ENCODE measurements at places on chromosomes 2 and 18.

- DNase-seq = no peak
Measured at GRCh38 chr2:221272729-221273128, 299.4 kb downstream of the EPHA4 start.

- no peak for DNase-seq
Measured at GRCh38 chr18:67310826-67311225, 205.7 kb downstream of the DSEL start.

DNA sequence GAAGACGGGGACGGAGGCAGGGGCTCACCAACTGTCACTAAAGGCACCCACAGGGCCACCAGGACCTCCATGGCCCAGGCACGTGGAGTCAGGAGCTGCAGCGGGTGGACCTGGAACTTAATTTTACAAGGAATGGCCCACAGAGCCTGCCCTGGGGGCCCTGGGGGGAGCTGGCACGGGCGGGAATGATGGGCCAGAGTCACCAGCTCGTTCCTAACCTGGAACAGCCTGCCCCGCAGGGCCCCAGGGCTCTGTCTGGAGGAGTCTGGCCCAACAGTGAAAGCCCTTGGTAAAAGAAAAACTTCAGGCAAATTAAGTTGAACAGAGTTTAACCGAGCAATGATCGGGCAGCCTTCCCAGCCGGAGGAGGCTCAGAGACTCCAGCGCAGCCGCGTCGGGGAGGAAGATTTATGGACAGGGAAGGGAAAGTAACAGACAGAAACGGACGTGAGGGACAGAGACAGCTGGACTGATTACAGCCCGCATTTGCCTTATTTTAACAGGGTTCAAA lies 118.4 kb upstream of the TMEM18 start:
- DNase-seq = no peak

DNA sequence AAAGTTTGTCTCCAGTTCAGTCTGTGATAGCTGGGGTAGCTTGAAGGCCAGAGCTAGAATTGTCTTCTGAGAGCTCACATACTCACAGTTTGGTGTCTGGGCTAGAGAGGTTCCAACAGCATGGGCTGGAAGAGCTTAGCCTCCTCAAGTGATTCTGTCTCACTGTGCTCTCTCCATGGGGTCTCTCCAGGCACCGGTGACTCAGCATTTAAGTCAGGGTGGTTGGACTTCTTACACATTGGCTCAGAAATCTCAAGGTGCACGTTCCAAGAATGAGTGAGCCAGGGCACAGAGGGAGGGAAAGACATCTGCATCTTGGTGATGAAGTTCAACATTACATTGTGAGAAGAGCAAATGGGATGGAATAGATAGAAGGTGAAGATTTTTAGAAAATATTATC lies 207.3 kb upstream of the DDX18 start:
- no peak for DNase-seq

DNA sequence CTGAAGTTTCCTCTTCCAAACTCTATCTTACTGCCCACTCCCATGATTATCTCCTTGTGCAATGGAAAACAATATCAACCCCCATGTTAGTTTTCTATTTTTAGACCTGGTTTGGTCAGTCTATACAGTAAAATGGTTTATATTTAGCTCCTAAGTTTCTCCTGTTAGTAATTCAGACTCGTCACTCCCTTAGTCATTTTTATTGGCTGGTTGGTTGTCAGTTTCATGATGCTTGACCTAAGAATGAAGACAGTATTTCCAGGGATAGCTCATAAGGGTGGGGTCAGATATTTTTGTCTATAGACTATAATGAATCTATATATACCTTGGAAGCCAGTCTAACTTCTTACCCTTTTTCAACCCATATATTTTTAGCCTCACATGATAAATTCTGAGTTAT lies 61.4 kb upstream of the NEUROD1 start:
- no peak for DNase-seq

DNA sequence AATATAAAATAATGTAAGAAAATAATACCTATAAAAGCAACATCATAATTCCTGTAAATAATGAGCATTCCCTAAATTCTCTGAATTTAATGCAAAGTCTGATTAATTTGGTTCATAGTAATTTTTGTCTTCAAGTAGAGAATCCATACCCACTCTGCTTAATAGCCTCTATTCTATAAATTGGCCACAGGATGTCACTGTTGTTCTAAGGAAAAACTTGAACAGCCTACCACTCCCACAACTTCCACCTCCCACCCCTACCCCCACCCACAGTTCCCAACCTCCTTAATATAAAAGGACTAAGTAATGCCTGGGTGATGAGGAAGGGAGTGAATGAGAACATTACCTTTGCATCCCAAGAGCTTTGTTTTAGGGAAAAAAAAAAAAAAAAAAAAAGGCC lies 27.2 kb upstream of the BBS5 start:
- DNase-seq = peak; percentile 20

DNA sequence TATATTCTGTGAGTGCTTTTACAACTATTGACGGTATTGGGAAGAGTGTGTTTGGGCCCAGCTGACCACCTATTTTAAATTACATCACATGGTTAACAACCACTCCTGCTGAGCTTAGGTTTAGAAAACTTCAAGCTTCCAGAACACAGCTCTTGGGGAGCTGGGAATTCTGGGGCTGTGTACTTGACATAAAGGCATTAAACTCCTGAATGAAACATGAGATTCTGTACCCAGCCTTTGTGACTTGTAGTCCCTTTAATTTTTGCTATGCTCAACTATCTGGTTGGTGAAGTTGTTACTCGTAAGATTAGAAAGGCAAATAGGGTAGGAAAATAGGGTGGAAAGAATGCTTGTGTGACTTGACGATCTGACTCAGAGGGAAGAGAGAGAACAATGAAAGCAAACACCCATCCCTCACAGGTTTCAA lies 66.9 kb downstream of the LTBP1 start:
- DNase-seq = no peak

GRCh38 chr2:25308599-25308998 lies 33.1 kb downstream of the DNMT3A start:
- peak; percentile 60 for DNase-seq

- DNase-seq = no peak
Measured at GRCh38 chr2:63052411-63053080, 1.9 kb downstream of the OTX1 start.

DNA sequence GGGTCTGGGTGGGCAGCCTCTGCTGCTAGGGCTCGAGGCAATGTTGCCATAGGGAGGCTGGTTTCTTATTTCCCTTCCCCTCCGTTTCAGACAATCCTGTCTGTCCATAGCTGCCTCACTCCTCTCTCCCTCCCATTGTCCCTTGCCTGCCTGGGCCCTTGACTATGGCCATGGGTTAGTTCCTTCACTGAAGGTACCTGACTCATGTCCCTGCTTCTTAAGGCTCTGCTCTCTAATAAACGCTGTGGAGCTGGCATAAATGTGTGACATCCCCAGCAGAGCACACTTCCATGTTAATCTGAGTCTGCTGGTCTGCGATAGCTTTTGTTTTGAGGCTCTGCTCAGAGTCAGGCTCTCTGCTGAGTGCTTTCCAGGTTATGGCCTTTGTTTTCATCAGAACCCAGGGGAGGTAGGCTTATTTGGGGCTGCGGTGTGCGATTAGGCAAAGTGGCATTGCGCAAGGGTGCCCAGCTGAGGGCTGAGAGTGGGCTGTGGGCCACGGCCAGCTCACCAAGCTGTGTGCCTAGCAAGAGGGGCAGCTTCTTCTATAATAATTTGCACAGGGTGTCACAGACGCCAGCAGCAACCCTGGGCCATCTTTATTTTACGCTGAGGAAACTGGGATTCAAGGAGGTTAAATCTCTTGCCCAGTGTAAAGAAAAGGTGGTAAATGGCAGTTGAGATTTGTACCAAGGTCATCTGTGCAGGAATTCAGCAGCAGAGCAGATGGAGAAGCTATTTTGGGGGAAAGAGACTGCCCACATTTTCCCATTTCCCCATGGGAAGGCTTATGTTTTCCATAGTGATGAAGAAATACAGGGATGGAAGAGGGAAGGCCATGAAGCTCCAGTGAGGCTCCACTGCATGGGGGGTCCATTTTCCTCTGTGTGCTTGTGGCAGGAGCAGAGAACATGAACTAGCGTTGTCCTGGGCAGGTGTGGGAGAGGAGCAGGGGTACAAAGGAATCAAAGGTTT lies 25.6 kb downstream of the MRPL33 start:
- no peak for DNase-seq

- no peak for DNase-seq
Measured at GRCh38 chr2:241066171-241066892, 35.8 kb downstream of the MTERF4 start.

DNA sequence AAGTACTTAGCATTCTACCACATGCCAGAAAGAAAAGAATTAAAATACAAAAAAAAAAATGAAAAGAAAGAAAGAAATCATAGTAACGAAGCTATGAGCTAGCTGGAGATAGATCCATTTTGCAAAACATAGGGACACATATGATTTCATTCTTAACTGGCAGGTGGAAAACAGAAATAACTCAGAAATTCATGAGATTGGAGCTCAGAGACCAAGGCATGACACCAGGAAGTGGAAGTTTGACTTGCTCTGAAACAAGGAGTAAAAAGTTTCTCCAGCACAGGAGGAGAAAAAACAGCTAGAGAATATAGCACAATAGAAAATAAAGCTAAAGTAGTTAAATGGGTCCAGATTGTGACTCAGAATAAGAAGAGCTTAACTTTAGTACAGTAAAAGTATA lies 278.1 kb downstream of the ZEB2 start:
- no peak for DNase-seq

- no peak for DNase-seq
Measured at GRCh38 chr2:240149943-240150784, 9.7 kb upstream of the OTOS start.

GRCh38 chr2:32271063-32271462 lies 6.4 kb upstream of the NLRC4 start:
- no peak for DNase-seq

GRCh38 chr18:36412778-36413177 lies 115.3 kb downstream of the FHOD3 start:
- DNase-seq = no peak

GRCh38 chr2:64601785-64602391 lies 51.8 kb downstream of the SERTAD2 start:
- DNase-seq = no peak

DNA sequence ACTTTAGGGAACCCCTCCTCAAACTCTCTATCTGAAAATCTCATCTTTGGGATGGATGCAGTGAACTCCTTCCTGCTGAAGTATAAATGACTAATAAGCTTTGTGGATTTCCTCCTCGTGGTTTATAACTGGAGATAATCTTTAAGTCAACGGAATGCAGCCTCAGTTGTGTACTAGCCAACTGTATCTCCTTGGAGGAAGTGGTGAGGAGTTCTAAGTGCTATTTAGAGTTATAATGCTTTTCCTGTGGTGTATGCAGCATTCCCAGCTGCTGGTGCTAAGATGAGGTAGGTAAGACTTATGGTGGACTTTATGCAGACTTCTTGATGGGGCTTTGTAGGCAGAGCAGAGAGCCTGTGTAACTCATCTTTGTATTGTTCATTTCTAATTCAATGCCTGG lies 90.9 kb downstream of the LYPD6B start:
- DNase-seq = no peak

DNA sequence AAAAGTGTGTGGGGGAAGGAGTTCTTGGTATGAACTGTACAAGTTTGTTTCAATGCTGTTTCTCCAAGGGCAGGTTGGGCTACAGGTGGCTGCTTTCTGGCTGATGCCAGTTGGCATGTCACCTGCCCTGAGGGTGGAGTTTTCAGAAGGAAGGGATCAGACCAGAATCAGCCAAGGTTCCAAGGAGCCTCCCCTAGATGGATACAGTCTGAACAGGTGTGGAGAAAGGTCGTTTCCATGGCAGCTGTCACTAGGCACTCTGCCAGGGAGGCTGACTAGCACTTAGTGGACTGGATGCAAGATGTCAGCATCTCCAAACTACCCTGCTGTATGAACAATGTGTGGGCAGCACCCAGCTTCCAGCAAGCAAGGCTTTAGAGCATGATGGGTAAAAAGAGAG lies 444.4 kb upstream of the HNRNPA3 start:
- no peak for DNase-seq

GRCh38 chr18:28114472-28114871 lies 62.5 kb downstream of the CDH2 start:
- DNase-seq = no peak

DNA sequence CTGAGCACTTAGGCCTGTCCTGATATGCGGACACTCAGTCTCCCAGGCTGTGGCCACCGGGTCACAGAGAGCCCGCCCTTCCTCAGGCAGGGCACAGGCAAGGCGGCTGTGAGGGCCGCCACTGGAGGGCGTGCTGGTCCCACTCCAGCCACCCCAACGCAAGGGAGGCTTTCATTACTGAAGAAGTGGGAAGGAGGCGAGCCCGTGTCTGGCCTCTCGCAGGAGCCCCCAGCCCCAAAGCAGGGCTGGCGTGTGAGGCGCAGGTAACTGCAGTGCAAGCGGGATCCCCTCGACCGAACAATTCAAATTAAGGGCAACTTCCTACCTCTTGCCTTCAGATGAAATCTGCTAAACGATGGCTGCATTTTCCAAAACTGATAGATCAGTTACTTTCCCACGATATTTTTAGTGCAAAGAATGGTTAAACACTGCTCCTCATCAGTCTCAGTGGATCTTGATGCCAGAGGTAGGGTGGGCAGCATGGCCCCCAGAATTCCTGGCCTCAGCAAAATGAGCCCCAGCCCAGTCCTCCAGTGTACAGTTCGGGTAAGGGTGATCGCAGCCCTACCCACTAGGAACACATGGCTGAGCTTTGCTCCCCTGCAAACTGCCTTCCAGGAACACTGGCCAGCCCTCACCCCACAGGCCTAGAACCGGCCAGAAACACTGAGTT lies 97.2 kb downstream of the SEPTIN10 start:
- DNase-seq = no peak

GRCh38 chr18:22332590-22332989 lies 85.1 kb downstream of the CTAGE1 start:
- no peak for DNase-seq
